ENCODE measurements at places on chromosomes 6 and 20.

DNA sequence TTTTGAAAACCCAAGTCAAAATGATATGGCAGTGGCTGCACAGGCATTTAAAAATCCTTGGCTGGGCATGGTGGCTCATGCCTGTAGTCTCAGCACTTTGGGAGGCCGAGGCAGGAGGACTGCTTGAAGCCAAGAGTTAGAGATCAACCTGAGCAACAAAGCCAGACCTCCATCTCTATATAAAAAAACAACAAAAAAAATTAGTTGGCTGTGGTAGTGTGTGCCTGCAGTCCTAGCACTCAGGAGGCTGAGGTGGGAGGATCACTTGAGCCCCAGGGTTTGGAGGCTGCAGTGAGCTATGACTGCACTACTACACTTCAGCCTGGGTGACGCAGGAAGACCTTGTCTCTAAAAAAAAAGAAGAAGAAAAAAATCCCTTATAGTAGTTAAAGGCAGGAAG, 142.9 kb downstream of the MYB start:
- DNase-seq = no peak

DNA sequence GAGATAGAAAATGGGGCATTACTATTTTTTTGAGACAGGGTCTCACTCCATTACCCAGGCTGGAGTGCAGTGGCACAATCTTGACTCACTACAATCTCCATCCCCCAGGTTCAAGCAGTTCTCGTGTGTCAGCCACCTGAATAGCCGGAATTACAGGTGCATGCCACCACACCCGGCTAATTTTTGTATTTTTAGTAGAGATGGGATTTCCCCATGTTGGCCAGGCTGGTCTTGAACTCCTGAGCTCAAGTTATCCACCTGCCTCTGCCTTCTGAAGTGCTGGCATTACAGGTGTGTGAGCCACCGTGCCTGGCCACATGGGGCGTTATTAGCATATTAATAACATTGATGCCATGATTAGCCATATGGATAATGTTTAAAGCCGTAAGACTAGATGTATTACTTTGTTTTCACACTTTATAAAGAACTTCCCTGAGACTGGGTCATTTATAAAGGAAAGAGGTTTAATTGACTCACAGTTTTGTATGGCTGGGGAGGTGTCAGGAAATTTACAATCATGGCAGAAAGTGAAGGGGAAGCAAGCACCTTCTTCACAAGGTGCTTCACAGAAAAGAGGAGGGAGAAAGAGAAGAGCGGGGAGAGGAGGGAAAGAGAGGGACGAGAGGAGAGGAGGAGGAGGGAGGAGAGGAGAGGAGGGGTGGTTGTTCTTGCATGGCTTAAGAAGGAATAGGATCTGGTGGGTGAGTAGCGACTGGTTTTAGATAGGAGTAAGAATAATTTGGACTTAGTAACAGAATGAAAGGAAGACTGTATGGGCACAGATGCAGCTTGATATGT, 51.9 kb downstream of the MYO6 start:
- no peak for DNase-seq

DNA sequence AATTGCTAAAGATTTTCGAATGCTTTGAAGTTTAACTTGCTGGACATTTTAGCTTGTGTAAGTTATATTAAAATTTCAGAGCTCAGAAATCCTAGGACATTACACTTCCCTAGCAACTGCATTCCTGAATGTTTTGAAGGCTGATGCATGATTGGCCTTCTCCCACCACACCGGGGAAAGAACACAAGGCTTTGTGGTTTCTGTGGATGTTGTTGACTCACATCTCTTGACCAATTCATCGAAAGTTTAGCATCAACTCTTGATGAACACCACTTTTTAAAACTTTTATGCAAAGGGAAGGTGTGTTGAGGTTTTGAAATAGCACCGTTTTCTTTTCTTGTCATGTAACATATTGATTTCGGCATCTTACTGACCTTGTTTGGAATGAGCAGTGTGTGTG, 81.1 kb downstream of the RIMS1 start:
- no peak for DNase-seq

- DNase-seq = peak; percentile 32
These were observed 129.0 kb downstream of the CFAP61 start for GRCh38 chr20:20181322-20181721.

GRCh38 chr20:50369225-50370035, 140.8 kb upstream of the PTPN1 start:
- DNase-seq = no peak

DNA sequence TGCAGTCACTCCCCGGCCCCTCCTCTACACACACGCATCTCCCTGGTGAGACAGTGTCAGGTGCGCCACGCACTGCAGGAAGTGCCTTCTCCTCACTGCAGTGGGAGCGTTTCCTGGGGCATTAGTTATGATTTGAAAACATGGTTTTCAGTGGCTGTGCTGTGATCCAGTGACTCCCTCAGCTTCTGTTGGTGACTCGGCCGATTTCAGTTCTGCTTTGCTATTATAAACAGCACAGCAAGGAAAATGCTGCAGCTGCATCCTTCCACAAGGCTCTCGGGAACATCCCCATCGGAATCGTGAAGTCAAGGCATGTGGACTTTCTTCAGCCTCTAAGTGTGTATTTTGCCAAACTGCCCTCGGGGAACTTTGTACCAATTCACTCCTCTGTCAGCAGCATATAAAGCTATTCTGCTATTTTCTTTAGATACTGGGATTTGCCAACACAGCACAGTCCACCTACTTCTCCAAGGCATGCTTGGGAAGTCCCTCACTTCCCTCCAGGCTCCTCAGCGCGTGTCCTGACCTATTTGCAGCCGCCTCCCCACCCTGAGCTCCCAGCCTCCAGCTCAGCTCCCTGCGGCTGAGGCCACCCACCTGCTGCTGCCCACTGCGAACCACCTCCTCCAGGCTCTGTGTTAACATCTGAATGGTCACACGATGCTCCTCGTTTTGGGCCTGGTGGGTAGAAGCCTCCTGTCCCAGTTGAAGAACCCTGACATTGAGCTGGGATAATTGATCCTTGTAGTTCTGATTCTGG, 54.5 kb downstream of the GINS1 start:
- DNase-seq = no peak

GRCh38 chr6:18707714-18708439, 320.7 kb downstream of the RNF144B start:
- no peak for DNase-seq

GRCh38 chr6:14738933-14739332, 506.9 kb upstream of the JARID2 start:
- DNase-seq = no peak

DNA sequence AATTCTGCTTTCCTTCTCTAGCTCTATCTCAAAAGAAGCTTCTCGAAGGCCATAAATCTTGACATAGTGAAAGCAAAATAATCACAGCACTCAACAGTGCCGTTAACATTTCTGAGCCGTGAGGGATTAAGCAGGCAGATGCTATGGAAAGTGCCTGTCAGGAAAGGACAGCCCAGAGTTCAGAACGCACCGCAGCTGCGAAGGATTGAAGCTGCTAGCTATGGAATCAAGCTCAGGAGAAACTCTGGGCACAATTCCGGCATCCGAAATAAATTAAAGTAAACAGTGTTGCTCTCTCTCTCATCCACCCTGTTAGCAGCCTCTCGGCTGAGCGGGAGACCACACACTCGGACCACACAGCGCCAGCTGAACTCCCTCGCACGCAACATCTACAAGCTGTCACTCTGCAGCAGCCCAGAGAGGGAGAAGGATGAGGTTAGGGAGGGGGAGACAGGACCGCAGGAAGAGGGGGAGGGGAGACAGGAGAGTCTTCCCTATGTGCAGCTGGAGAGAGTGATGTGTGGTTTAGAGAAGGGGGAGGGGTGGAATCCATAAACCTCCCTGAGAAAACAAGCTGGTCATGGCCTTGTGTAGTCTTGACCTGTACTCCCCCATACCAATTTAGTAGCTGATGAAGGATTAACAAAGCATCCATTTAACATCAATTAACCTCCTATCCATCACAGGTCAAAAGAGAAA, 9.0 kb downstream of the EXOC2 start:
- DNase-seq = no peak

GRCh38 chr6:44441091-44441855, 53.8 kb downstream of the CDC5L start:
- DNase-seq = no peak

DNA sequence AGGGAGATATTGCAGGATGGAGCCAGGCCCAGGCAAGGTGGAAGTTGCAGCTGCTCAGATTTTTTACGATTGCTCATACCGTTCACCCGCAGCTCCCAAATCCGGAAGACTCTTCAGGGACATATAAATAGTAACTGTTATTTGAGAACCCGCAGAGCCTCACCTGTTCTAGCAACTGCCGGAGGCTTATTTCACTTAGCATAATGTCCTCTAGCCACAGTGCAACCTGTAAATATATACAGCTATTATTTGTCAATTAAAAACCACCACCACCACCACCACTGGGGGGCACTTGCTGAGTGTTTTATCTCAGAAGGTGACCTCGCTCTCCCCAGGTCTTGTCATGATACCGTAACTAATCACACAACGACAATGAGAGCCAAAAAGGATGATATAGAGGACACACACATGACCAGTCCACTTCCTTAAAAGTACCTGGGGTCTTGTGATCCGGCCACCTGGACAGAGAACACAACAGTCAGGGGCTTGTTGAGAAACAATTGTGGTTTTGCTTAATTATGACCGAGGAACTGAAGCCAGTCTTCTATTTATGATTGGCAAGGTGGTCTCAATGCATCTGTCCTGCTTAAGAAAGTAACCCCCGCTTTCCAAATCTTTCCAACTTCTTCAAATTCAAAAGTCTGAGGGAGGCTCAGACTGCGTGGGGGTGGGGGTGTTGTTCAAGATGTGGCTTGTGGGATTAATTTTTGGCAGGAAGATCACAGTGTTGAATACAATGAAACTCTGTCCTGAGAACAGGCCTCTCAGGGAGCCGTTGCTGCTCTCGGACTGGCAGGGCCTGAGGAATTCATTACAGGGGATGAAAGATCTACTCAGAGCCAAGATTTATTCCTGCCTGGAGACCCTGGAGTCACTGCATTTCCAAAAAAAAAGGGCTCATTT, 107.7 kb upstream of the PRND start:
- peak; percentile 69 for DNase-seq

- no peak for DNase-seq
These were observed 9.5 kb upstream of the NOL7 start for GRCh38 chr6:13605634-13606033.

DNA sequence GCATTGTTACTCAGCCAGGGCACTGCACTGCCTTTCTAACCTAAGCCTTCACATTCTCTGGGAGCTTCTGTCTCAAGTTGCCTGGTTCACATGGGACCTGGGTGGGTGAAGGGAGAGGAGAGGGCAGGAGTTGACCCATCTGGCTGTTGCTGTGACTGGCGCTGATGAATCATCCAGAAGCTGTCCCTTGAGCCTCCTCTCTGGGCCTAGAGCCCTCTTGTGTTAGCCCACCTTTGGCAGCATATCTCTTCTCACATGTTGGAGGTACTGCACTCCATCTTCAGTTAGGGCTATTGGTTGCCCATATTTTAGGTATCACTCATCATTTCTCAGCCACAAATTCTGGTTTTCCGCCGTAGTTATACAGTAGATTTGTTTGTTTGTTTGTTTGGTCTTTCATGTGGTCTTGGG, 19.8 kb downstream of the XRN2 start:
- no peak for DNase-seq

DNA sequence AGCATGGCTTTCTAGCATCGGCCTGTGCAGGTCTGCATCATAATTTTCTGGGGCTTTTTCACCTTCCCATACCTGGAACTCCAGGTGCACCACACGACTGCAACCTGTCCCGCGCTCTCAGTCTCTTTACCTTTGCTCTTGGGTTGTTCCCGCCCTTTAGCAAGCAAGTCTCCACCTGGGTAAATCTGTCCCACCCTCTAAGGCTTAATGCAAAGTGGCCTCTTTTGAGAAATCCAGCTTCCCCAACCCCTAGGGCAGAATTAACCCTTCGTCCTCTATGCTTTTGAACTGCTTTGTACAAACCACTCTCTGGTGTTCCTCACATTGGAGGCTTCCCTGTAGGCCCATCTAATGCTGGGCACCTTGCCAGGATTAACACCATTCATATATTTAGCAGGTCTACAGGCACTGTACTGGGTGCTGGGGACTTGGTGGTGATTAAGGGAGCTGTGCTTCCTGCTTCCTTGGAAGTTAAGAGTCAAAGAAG, 2.8 kb downstream of the ITPR3 start:
- DNase-seq = no peak

- peak; percentile 60 for DNase-seq
These were observed 80.4 kb upstream of the BTN3A2 start for GRCh38 chr6:26284537-26285142.

GRCh38 chr6:125102891-125103290, 50.7 kb upstream of the TPD52L1 start:
- no peak for DNase-seq

DNA sequence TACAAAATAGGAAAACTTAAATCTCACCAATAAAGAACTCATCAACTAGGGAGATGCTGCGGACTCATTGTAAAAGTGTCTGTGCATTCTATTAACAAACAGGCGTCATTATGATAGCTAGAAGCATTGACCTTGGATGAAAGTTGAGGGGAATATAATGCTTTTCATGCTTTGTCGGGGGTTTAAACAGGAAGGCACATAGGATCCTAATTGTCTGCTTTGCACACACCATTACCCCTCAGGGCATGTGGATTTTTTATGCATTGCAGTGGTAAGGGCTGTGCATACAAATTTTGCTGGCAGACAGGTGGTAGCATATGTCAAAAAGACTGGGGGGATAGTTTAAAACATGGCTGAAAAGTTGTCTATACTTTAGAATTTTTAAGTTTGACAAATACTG, 447.9 kb upstream of the PLCB4 start:
- no peak for DNase-seq

- DNase-seq = no peak
These were observed 51.2 kb upstream of the LYRM2 start for GRCh38 chr6:89689732-89690131.

DNA sequence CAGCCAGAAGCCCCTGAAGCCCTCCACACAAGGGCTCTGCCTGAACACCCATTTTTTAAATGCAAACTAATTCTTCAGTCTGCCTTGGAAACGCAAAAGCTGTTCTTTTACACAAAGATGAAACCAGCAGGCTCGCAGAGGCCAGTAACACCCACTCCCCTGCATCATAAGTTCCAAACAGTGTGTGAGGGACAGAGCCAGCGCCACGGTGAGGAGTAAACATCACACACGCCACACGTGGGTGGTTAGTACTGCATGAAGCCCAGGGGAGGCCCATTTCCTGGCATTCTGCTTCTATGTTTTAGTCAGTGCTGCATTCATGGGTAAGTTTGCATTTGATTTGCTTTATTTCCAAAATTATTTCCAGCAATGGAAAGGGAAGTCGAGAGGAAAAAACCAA, 217.7 kb upstream of the RIN2 start:
- no peak for DNase-seq

DNA sequence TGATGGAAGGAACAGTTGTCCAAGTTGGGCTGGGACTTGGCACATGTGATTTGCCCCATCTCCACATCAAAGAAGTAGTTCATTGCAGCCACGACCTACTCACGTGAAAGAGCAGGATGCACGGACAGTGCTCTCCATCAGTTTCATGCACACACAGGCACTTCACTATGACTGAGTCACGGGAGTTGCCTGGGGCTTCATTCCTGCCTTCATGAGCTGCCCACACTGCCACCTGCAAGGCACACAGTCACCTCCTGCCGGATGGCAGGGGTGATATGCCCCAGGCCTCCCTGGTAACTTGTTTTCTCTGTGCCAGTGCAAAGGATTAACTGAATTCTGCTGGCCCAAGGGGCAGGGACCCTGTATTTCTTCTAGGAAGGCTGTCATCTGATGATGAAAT, 22.8 kb downstream of the CST5 start:
- no peak for DNase-seq

GRCh38 chr20:1528811-1529210, 28.7 kb downstream of the SIRPD start:
- DNase-seq = no peak

GRCh38 chr6:149455031-149455732, 29.6 kb downstream of the ZC3H12D start:
- no peak for DNase-seq

- DNase-seq = no peak
These were observed 84.7 kb upstream of the SCP2D1 start for GRCh38 chr20:18728870-18729224.

Measured in T-cell (primary cell).